ENCODE measurements at places on chromosomes 2 and 18.

GRCh38 chr2:164606557-164606956 is 14.7 kb downstream of the GRB14 start:
- DNase-seq: no peak

DNA sequence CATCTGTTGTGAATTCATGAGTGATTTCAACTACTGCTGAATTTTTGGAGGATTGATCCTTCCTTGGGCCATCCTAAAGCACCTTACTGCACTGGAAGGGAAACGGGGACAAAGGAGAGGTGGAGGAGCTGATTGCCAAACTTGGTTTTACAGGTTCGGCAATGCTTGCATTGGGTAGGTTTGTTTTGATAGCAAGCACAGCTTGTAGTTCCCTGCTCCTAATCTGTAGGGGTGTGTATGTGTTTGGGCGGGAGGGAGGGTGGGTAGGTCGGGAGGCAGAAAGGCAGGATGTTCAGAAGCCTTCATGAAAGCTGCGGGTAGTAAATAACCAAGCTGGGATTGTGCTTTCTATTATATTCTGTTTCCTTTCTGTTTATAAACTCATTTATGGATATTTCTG is 24.6 kb downstream of the PHLPP1 start:
- DNase-seq: no peak

DNA sequence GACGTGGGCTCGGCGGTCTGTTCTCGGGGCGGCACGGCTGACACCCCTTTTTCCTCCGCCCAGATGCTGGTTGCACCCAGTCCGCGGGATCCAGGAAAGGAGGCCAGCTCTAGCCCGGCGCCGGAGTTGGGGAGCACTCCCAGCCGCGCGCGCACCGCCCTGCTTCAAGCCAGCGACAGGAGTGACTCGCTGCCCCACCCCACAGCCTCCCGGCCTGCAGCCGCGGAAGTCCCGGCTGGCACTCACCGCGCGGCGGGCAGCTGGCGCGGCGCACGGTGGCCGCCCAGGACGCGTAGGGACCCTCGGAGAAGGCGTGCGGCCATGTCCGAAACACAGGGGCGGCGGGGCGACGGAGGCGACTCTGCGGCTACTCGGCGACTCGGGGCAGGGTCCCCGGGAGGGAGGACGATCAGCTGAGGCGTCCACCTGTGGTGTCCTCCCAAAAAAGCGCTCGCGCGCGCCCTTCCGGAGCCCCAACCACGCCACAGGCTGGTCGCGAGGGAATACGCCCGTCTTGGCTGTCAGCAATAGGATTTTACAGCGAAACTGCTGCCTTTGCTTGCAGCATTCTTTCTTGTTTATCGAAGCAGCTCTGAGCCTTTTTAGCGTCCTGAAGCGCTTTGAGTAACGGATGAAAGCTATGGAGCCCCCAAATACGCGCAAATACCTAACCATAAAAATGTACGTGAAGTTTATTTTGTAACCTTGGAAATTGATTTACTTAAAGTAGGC is at the start of gene ACADL:
Gene ACADL (minus strand): TSS at position 507 of the 732 bp plus-strand sequence. CDS start 184 bp downstream, at position 323.
- peak; percentile 82 for DNase-seq

GRCh38 chr18:37435150-37435867 is 130.3 kb downstream of the CELF4 start:
- DNase-seq: no peak

DNA sequence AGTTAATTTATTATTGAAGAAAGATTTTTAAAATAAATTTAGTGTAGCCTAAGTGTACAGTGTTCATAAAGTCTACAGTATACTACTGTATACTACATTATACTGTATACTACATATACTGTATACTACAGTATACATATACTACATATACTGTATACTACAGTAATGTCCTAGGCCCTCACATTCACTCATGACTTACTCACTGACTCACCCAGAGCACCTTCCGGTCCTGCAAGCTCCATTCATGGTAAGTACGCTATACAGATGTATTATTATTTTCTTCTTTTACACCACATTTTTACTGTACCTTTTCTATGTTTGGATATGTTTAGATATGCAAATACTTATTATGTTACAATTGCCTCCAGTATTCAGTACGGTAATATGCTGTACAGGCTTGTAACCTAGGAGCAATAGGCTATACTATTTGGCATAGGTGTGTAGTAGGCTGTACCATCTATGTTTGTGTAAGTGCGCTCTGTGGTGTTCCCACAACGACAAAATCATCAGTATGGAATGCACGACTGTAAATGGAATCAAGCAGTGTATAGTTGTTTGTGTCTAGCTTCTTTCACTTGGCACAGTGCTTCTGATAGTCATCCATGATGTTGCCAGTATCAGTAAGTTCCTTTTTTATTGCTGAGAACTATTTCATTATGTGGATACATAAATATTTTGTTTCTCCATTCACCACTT is 245.7 kb downstream of the MTX2 start:
- no peak for DNase-seq

- no peak for DNase-seq
Measured at GRCh38 chr2:217181512-217181911, 321.6 kb upstream of the TNP1 start.

DNA sequence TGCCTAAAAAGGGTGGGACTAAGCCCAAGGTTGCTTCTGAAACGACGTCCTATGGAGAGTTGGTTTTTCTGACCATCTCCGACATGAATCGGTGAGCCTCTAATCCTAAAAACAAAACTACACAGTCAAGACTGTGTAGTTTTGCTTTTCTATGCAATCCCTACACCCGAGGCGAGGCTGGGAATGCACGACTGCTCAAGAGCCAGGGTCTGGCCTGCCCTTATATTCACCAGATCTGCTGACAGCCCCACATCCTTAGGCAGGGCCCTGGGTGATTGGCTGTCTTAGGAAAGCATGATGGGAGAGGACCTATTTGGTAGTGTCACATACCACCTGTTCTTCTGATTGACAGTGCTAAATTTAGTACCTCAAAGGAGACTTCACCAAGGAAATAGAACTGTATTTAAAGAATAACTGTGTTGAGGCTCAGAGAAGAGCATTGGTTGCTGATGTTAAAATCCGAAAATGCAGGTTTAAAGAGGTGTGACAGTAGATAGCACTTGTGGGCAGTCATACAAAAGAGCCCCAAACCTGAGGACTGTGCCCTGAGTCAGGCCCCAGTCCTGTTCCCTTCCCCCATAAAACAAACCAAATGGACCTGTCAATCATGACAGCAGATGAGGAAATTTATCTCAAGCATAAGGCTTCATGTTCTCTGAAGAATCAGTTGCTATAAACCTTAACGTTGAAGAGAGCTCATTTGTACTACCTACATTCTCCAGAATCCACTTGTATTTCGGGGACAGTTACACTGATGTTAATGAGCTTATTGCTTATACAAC is at the start of gene TTN:
Gene TTN (minus strand): TSS at position 197 of the 782 bp plus-strand sequence. CDS start 2,781 bp downstream, outside the sequence.
- no peak for DNase-seq

- DNase-seq: no peak
Measured at GRCh38 chr2:46984040-46984439, 68.4 kb upstream of the MCFD2 start.

GRCh38 chr2:66217039-66217585 is 217.8 kb upstream of the MEIS1 start:
- no peak for DNase-seq

DNA sequence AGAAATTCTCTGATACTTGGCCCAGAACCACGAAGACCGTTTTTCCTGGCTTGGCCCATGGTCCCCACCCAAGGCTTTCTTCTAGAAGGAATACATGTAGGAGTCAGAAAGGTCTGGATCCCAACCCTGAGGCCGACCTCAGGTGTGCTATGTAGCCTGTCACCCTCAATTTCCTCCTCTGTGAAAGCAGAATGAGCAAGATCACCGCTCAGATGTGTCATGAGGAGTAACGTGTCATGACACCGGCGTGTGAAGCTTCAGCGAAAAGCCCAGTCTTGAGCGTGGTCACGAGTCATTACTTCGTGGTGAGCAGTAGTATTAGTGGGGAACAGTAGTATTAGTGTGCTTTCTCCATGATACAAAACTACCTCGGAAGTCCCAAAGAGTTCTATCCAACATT is 103.4 kb downstream of the ALPK2 start:
- DNase-seq: no peak

GRCh38 chr2:129877289-129877741 is 102.2 kb upstream of the RAB6C start:
- DNase-seq: peak; percentile 97

GRCh38 chr2:207408086-207408794 is 121.5 kb upstream of the CREB1 start:
- no peak for DNase-seq

DNA sequence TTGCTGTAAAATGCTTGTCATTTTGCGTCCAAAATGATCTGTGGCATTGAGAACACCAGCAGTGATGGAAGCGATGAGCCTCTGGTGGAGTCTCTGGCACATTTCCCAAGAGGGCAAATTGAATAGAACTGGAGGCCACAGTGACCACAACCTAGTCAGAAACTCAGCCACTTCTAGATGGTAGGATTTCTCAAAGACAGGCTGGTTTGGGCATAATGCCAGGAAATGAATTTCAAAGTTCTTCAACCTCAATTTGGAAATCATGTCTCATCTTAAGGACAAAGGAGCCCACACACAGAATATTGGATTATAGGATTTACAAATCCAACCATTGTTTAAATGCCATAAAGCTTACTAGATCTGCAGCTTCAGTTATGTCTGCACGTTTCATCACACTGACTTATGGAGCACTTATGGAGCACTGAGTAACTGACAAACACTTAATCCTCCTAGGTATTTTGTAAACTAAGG is 132.1 kb downstream of the COL6A3 start:
- DNase-seq: no peak

DNA sequence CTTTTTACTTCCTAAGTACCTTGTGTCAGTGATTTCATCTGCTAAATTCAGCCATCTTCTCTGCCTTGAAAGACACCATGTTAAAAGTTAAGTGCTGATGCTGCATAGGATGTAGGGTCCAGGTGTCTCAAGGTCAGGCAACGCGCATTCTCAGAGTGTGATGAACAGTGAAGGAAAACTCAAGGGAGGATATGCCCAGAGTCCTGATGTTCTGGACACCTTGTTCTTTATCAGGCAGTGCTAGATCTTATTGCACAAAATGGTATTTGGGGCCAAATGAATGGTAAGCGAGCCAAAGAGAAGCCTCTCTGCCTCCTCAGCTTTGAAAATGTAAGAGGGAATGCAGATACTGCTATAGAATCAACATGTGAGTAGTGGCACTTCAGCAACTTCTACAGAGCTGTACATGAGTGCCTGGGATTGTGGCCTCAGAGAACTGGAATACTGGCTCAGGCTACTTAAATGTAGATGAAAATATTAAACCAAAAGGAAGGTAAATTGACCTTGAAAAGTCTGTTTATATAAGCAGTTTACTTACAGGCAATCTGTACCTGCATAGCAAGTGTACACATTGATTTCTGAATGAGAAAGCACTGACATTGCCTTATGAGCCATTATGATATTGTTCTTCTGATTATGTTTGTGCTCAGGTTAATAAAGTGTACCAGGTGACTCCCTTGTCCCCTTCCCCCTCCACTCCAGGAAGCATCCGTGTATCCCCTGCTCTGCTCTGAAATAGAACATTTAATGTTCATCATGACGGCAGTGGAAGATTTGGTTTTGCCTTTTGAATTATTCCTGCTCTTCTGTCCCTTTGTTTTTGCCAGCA is 86.7 kb upstream of the RANBP2 start:
- no peak for DNase-seq

DNA sequence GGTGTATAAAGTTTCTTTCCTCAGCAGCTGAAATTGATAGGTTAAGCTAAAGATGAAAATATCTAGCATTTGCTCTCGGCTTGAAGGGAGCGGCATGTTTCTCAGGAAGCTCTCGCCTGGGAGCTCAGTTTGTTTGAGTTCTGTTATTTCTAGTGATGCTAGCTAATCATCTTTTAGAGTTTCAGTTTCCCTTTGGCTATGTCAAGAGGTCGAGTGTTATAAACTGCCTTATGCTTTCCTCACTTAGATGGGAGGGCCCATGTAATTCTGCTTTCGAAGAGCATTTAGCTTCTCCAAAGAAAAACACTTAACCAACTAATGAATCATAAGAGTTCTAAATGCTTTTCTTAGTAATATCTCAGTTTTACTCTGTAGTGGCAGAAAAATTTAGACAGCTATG is 33.6 kb downstream of the PLCL1 start:
- no peak for DNase-seq

DNA sequence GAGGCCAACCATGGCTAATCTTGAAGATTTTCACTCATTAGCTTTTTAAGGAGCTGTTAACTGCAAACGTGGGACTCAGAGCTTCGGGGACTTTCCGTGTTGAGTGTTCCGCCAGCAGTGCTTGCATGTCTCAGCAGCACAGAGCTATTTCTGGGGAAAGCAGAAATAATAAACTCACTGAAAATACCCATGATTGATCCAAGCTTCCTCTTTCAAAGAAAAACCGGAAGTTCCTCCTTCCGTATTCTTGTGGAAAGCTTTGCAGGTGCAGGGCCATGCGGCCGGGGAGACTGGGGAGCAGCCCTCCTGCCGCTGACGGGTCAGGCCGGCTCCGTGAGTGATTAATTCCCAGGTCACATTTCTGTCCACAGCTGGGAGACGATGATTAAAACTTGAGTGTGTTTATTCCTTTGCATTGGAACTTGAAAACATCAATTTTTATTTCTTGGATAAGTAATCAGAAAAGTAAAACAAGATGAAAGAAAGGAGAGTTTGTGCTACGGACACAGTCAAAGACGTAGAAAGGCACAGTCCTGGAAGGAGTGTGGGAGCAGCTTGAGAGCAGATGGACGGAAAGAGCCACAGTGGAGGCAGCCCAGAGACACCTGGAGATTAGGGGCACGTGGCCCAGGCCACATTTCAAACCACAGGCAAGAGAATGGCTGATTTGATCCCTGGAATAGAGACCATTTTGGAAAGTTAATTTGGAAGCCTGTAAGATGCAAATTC is 54.2 kb upstream of the CTDP1 start:
- DNase-seq: no peak

DNA sequence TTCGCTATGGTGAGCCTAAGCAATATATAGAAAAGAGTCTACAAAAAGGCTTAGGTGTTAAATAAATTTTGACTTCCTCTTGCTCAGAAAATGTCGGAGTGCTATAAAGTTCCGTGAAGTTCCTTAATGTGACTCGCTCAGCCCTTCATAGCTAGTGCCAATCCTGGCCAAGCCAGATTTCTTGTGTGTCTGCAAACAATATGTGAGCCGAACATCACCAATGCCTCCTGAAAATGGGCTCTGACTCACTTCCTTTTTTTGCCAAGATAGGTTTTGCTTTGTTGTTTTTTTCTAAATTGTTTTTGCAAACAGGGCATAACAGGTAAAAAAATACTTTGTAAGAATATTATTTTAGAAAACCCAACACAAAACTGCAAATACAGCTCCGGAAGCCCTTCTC is 26.1 kb downstream of the CDC42EP3 start:
- no peak for DNase-seq
